ENCODE measurements at places on chromosomes 16 and 17.

DNA sequence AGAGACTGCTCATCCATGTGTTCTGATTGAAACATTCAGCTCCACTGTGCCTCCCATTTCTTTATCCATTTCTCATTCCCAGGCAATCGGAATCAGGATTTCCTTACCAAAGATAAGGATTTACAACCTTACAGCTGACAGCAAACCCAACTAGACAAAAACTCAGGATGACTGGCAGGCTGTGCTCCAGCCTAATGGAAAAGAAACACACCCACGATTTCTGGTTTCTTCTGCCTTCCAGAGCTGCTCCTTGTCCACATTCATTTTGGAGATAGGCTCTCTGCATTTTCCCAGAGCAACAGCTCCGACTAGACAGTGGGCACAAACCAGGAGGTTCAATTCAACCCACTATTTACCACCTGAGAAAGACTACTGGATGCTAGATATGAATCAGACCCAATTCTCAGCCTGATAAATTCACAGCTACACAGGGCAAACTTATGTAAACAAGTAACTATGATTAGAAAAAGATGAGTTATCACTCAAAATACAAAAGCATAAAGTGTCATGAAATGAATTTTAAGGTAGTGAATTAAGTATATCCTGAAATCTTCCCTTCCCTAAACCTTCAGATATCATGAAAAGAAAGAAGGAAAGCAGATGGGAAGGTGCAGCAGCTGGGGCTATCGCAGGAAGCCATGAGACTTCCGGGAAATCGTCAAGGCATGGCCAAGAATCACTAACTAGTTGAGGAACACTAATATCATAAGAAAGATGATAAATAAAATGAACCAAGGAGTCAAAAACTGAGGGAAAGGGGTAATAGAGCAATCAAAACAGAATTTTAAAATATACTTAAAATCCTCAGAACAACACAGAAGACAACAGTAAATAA is 44.8 kb upstream of the CLEC18B start:
- no peak for DNase-seq

DNA sequence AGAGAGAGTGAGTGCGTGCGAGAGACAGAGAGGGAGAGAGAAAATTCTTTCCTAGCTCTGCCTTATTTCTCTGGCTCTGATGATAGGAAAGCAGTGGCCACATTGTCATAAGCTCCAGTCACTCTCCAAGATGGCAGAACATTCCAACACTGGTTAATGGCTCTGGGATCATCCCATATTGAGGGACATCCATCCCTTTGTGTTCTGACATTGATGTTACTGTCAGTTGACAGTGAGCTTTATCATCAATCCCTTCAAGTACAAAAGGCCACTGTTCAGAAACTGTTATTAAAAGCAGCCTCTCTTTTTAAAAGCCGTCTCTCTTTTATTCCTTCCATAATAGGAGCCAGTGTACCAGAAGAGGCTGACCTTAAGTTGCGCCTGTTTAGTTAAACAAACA is 1084.9 kb upstream of the RBFOX1 start:
- no peak for DNase-seq

GRCh38 chr17:72387487-72387886 is 266.7 kb downstream of the SOX9 start:
- DNase-seq: no peak

DNA sequence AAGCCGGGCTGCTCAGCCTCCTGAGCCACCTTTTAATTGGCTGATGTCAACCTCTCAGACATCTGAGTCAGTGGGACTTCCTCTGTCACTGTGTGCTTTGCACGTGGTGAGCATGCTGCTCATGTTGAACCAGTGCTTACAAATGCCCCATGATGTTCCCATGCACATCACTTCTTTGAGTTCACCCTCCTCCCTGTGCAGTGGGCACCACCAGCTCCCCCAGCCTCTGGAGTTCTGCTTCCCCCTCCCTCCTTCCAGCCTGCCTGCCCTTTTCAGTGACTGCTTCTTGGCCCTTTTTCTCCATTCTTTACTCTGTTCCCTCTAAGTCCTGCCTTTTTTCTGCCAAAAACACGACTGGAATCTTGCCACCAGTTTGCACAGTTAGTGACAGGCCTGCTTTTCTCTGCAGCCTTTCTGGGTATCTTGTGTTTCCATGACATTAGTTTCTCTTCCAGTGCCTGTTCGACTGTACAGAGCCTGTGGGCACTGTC is 41.6 kb downstream of the USP10 start:
- peak; percentile 83 for DNase-seq

- no peak for DNase-seq
Measured at GRCh38 chr17:3641717-3642486, 5.3 kb downstream of the CTNS start.

DNA sequence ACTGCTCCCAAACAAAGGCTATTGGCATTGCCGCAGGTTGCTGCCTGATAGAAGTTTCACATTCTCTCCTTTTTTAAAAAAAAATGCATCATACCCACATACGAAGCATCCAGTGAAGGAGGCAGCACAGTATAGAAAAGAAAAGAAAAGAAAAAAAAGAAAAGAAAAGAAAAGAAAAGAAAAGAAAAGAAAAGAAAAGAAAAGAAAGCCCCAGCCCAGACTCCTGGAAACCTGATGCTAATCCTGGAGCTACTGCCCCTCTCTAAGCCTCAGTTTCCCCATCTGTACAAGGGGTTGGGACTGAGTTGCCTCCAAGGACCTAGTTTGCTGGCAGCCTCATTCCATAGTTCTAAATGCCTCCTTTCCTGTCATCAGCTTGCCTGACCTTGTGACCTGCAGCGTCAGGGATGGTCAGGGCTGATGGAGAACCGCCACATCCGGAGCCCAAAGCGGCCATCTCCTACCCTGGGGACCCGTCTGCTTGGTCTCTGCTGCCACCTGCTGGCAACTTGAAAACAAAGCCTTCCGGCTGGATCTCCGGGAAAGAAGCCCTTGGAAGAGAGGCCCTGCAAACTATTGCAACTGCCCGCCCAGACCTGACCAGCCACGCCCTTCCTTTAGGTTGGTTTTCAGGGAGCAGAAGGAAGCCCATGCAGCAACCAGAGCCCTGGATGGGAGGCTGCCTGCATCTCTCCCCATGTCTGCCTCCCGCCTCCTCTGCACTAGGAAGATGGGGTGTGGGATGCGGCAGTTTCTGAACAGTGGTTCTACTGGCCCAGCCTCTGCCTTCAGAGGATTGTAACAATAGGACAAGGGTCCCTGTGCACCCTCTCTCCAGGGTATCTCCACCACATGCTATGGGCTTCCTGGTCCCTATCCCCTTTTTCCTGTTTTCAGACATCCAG is 13.0 kb downstream of the AIPL1 start:
- DNase-seq: peak; percentile 86

GRCh38 chr16:20812510-20812909 is 6.2 kb downstream of the REXO5 start:
- no peak for DNase-seq

DNA sequence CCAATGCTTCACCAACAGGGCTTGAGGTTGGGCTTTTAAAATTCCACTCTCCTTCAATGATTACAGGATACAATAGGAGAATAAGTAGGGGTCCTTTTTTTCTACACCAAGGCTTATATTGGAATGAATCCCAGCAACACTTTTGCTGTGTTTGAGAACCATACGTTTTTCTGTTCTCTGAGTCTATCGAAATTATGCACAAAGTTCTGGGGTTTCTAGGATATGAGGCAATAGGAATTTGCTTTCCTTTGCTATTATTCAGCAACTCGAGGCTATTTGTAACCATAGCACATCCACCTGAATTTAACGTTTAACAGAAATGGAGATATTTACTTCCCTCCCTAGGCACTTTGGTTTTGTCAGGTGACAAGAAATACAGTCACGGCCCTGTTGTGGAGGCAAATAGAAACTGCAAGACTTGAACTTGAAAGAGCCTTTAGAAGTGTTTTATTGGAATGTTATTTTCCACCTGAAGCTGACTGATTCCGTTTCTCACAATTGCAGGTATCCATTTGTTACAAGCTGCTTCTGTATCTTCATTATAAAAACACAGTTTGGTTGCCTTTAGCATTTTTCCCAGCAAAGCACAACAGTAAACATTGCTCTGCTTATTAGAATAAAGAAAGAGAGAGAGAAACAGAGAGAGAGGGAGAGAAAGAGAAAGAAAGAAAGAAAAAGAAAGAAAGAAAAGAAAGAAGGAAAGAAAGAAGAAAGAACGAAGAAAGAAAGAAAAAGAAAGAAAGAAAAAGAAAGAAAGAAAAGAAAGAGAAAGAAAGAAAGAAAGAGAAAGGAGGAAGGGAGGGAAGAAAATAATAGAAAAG is 109.6 kb downstream of the HS3ST3A1 start:
- no peak for DNase-seq

- DNase-seq: no peak
Measured at GRCh38 chr16:3346041-3346440, 9.6 kb upstream of the OR2C1 start.

DNA sequence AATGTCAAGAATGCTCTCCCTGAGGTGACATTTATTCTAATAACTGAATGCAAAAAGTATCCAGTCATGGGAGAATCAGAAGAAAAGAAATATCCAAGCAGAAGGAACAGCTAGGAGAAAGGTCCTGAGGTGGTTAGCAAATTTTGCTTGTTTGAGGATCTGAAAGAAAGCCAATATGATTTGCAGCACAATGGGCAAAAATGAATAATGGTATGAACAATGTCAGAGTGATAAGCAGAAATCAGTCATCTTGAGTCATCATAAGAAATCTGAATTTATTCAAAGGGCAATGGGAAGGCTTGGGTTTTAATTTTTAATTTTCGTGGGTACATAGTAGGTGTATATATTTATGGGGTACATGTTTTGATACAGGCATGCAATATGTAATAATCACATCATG is 68.5 kb downstream of the BRIP1 start:
- DNase-seq: no peak

DNA sequence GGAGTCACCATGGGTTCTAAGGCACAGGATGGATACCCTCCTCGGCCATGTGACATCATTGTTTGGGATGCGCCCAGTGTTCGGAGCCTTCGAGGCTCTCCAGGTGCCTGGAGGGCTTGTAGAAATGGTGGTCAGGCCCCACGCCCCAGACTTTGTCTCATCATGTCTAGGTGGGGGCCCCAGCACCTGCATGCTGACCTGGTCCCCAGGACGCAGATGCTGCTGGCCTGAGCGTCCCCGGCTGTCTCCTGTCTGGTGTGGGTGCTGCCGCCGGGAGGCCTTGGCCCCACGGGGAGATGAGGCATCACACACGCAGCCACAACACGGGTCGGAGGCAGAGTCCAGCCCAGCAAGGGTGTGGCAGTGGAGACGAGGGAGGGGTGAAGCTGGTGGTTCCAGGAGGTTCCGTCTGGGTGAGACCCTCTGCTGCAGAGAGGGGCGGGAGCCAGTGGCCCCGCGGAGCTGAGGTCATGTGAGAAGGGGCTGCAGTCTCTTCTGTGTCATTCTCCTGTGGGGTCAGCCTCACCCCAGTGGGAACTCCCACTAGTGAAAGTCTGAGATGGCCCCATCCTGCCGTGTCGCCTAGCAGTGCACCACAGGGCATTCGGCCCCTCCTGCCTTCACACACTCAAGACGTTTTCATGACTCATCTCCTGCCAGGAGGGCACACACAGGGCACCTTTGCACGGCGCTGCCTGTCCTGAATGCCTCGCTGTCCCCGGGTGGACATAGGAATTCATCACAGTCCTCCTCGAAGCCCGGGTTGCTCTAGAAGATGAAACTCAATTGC is 46.6 kb downstream of the JPH3 start:
- no peak for DNase-seq

DNA sequence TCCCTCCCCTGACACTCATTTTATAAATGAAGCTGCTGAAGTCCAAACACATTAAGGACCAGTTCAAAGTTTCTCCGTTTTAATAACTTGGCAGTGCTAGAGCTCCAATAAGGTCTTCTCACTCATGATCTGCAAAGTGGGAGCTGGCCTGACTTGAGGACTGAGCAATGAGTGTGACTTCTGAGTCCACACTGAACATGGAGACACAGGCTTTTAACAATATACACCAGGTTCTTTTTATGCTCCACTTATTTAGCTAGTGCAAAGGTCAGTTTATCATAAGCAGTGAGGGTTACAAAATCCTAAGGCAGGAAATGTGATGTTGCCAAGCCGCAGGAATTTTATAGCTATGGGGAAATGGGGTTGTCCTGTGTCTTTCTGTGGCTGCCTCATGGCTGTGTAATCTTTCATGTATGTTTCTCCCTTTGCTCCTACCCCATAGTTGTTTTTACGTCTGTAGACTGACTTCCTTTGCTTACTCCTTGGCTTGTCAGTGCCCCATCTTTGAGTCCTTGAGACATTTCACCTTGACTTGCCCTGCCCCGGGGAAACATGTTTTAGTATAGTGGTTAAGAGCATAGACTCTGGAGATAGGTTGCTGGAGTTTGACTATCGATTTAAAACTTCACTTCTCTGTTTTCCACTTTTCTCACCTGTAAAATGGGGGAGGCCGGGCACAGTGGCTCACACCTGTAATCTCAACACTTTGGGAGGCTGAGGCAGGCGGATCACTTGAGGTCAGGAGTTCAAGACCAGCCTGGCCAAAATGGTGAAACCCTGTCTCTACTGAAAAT is 12.2 kb upstream of the MMD start:
- no peak for DNase-seq

GRCh38 chr17:44672479-44673093 is 16.3 kb downstream of the MEIOC start:
- no peak for DNase-seq

DNA sequence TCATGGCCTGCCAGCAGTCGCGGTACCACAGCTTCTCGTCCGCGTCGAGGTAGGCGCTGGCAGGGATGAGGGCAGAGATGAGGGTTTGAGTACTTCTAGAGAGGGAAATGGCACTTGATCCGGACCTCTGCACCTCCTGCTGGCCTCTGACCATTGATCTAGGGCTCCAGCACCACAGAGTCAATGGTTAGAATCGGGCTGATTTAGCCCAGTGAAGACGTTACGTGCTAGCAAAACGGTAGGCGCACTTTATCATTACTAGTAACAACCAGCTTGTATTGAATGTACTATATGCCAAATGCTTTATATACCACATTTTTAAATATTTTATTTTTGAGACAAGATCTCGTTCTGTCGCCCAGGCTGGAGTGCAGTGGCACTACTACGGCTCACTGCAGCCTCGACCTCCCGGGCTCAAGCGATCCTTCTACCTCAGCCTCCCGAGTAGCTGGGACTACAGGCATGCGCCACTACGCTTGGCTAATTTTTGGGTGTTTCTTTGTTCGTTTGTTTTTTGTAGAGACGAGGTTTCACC is 526 bp downstream of the TSNAXIP1 start:
- no peak for DNase-seq

GRCh38 chr16:70753694-70754325 is 47.1 kb downstream of the VAC14 start:
- DNase-seq: no peak

- DNase-seq: no peak
Measured at GRCh38 chr16:66228792-66229191, 137.7 kb upstream of the CDH5 start.

GRCh38 chr17:80415626-80416137 is 715 bp downstream of the ENDOV start:
- no peak for DNase-seq
